ENCODE measurements at places on chromosomes 6 and 20. TPM values are rescaled to one million over a fixed set of nuclear protein-coding genes. Genes with fewer than 3 reads are reported as not detected.

SPATA25 gene
- 2.4 TPM for total RNA-seq

PXMP4 gene
- 13.5 TPM for total RNA-seq

GABRR1 gene
- not detected for total RNA-seq

DNA sequence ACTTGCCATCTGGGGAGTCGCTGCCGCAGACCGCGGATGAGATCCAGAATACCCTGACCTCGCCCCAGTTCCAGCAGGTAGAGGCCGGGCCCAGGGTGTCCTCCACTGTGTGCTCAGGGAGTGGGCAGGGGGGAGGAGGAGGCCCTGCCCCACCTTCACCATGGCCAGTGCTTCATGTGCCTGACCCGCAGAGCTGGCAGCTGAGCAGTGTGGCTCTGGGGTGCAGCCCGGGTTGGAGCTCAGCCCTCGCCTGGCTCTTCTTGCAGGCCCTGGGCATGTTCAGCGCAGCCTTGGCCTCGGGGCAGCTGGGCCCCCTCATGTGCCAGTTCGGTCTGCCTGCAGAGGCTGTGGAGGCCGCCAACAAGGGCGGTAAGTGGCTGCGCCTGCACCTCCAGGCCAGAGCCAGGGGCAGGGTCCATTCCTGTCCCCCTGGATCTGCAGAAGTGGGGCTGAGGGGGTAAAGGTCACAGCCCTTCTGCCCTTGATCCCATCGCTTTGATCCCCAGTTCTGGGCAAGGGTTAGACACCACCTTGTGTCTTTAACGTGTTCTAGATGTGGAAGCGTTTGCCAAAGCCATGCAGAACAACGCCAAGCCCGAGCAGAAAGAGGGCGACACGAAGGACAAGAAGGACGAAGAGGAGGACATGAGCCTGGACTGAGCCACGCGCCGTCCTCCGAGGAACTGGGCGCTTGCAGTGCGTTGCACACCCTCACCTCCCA, 5.5 kb downstream of the ADRM1 start:
- no peak for DNase-seq
- no peak overlapping the region for H3K4me3 ChIP-seq
- H3K27ac ChIP-seq = peak overlapping the region; percentile 19
- peaks cover 38% of the 10 kb centered on the region for H3K4me1 ChIP-seq
- H3K27me3 ChIP-seq = no peaks in the 10 kb centered on the region

GRCh38 chr20:18031050-18031449, 26.7 kb downstream of the OVOL2 start:
- H3K4me3 ChIP-seq = no peak overlapping the region
- peaks cover 45% of the 10 kb centered on the region for H3K27me3 ChIP-seq
- no peaks in the 10 kb centered on the region for H3K36me3 ChIP-seq
- H3K4me1 ChIP-seq = no peaks in the 10 kb centered on the region
- H3K27ac ChIP-seq = no peak overlapping the region
- DNase-seq = no peak

DNA sequence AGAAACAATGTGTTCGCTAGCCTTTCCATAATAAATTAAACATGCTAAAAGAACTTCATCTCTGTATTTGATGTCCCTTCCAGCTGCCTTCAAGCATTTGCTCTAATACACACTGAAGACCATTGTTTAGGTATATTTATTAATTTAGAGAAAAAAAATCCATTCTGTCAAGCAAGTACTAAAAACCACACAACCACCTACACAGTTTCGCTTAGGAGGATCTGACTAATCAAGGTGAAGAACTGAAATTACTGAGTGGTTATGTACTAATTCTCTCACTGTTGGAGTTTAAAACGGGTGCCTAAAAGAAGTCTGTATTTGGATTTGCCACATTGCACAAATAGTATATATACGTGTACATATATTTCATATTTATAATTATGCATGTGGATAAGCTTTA, 58.9 kb downstream of the GMDS start:
- DNase-seq = no peak
- H3K4me3 ChIP-seq = no peak overlapping the region
- H3K36me3 ChIP-seq = no peaks in the 10 kb centered on the region
- no peaks in the 10 kb centered on the region for H3K27me3 ChIP-seq
- no peaks in the 10 kb centered on the region for H3K4me1 ChIP-seq
- H3K27ac ChIP-seq = no peak overlapping the region

- peak overlapping the region; percentile 79 for H3K4me3 ChIP-seq
- H3K27me3 ChIP-seq = no peaks in the 10 kb centered on the region
- no peak for DNase-seq
- peak overlapping the region; percentile 95 for H3K27ac ChIP-seq
- H3K36me3 ChIP-seq = no peaks in the 10 kb centered on the region
These were observed 1.6 kb downstream of the TBC1D20 start for GRCh38 chr20:460707-461106.

DNA sequence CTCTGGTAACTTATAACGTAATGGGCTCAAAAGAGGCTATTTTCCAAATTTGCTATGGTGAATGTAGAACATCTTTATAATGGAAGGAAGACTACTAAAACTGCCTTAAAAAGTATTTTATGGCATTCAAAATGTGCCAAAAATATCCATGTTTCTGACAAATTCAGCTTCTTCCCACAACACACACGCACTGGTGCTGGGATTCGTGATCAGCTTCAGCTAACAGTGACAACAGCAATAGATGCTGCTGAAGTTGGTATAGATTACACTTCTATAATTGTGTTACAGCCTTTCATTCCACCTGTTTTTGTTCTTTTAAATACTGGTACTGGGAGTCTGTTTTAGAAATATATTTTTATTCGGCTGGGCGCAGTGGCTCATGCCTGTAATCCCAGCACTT, 19.0 kb downstream of the NUDT3 start:
- no peaks in the 10 kb centered on the region for H3K36me3 ChIP-seq
- H3K27me3 ChIP-seq = no peaks in the 10 kb centered on the region
- no peak overlapping the region for H3K27ac ChIP-seq
- H3K4me1 ChIP-seq = peaks cover 70% of the 10 kb centered on the region

DNA sequence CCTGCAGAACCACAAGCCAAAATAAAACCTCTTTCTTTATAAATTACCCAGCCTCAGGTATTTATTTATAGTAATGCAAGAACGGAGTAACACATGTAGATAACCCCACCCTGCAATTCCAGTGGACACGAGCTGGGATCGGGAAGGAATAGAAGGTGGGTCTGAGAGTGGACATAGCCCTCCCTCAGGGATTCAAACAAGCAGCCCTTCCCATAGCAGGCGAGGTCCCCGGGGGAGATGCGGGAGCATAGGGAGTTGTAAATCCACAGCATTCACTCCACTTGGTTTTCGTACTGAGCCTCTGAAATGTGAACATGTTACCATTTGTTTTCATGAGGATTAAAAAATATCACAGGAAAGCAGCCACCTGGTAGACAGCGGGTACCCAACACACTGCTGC, 312.6 kb downstream of the CDH4 start:
- H3K4me1 ChIP-seq = no peaks in the 10 kb centered on the region
- H3K27me3 ChIP-seq = peaks cover 61% of the 10 kb centered on the region
- no peak for DNase-seq
- no peaks in the 10 kb centered on the region for H3K36me3 ChIP-seq
- H3K27ac ChIP-seq = no peak overlapping the region

DNA sequence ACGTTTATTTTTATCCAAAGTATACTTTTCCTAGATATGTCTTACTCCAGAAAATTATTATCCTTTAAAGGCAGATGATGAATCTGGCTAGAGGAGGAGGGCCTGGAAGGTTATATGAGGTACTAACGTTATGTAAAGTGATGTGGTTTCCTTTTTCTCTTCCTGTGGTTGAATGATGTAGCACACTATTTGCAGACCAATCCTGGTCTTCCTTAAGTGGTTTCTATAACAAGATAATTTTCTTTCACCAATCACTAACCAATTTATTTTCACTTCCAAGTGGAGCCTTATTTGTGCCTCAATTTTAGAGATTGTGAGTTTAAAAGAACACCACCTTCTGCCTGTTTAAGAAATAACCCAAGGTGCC, 154.6 kb upstream of the SOX4 start:
- H3K27me3 ChIP-seq = no peaks in the 10 kb centered on the region
- no peak overlapping the region for H3K4me3 ChIP-seq
- no peak for DNase-seq
- H3K27ac ChIP-seq = no peak overlapping the region
- no peaks in the 10 kb centered on the region for H3K4me1 ChIP-seq
- H3K36me3 ChIP-seq = no peaks in the 10 kb centered on the region

DNA sequence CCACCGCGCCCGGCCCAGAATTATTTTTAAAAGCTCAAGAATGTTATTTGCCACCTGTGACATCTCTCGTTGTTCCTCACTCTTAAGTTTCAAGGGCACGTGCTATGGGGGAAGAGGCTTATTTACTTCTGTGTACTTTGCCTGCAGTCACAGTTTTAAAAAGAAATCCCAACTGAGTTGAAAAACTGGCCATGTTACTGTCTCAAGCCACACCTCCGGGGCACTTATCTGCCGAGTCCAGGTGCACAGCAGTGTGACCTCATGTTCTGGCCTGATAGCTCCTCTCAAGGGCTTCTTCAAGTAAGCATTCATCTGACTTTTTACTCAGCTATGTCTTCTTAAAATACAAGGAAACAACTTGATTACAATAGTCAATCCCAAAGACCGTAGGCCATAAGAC, 34.5 kb downstream of the SHLD1 start:
- peaks cover 53% of the 10 kb centered on the region for H3K4me1 ChIP-seq
- no peak overlapping the region for H3K27ac ChIP-seq
- no peaks in the 10 kb centered on the region for H3K36me3 ChIP-seq
- H3K27me3 ChIP-seq = no peaks in the 10 kb centered on the region
- DNase-seq = no peak

DNA sequence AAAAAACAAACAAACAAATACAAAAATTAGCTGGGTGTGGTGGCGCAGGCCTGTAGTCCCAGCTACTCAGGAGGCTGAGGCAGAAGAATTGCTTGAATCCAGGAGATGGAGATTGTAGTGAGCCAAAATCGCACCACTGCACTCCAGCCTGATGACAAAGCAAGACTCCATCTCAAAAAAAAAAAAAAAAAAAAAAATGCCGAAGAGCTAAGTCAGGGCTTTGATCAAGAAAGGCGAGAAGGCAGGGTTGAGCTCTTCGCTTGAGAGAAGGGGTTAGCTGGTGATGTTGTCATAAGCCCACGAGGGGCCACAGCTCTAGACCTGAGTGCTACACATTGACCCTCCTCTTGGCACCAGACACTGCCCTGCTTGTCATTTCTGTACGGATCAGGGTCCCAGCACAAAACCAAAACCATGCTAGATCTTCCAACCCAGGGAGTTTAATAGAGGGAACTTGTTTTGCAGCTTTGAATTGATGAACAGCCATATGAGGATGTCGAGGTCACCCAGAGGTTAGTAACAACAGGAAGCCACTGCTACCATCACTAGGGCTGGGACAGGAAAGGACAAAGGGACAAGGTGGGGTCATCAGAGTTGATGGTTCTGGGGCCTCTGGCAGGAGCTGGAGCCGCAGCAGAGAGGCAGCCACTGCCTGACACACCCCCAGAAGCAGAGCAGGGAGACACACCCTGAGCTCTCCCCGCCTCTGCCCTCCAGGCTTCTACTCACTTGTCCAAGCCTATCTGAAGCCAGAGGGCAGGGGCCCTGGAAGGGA, 122.7 kb downstream of the SNX5 start:
- peaks cover 73% of the 10 kb centered on the region for H3K4me1 ChIP-seq
- H3K4me3 ChIP-seq = no peak overlapping the region
- no peaks in the 10 kb centered on the region for H3K36me3 ChIP-seq
- no peak for DNase-seq
- H3K27me3 ChIP-seq = no peaks in the 10 kb centered on the region

All from left ventricle myocardium inferior (tissue), 1 donor.